ENCODE measurements at places on chromosomes 12 and 14. TPM values are rescaled to one million over a fixed set of nuclear protein-coding genes. Genes with fewer than 3 reads are reported as not detected.
A peak's percentile ranks its signal among the peaks of the same experiment; 100 is the strongest.

The CD27 gene
- total RNA-seq = 0.28 TPM

The PPM1H gene
- total RNA-seq = 36.1 TPM

The RIPK3 gene
- 0.39 TPM for total RNA-seq

- H3K27ac ChIP-seq = no peak overlapping the region
- DNase-seq = no peak
- H3K4me1 ChIP-seq = peaks cover 8% of the 10 kb centered on the region
- H3K36me3 ChIP-seq = no peaks in the 10 kb centered on the region
- H3K27me3 ChIP-seq = peaks cover 13% of the 10 kb centered on the region
- H3K4me3 ChIP-seq = peak overlapping the region; percentile 59
Measured at GRCh38 chr14:75428230-75429104, 645 bp downstream of the JDP2 start.

GRCh38 chr14:35301735-35302528, 9.8 kb downstream of the PSMA6 start:
- H3K27ac ChIP-seq = no peak overlapping the region
- no peaks in the 10 kb centered on the region for H3K27me3 ChIP-seq
- DNase-seq = no peak
- no peaks in the 10 kb centered on the region for H3K4me1 ChIP-seq
- no peaks in the 10 kb centered on the region for H3K36me3 ChIP-seq
- H3K4me3 ChIP-seq = no peak overlapping the region

DNA sequence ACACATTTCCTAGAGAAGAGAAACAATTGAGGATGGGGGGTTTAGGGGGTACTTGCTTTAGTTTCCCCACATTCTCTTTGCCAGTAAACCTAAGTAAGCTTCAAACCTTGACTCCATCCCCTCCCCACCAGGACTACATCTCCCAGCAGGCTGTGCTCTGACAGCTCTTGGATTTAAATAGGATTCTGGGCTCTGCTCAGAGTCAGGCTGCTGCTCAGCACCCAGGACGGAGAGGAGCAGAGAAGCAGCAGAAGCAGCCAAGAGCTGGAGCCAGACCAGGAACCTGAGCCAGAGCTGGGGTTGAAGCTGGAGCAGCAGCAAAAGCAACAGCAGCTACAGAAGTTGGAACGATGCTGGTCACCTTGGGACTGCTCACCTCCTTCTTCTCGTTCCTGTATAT, 20.6 kb downstream of the RDH12 start:
- no peak overlapping the region for H3K4me3 ChIP-seq
- H3K36me3 ChIP-seq = no peaks in the 10 kb centered on the region
- H3K27me3 ChIP-seq = no peaks in the 10 kb centered on the region
- no peak for DNase-seq
- no peaks in the 10 kb centered on the region for H3K4me1 ChIP-seq
- no peak overlapping the region for H3K27ac ChIP-seq

- peaks cover 17% of the 10 kb centered on the region for H3K4me1 ChIP-seq
- no peak overlapping the region for H3K27ac ChIP-seq
- H3K27me3 ChIP-seq = peaks cover 28% of the 10 kb centered on the region
- H3K36me3 ChIP-seq = no peaks in the 10 kb centered on the region
- DNase-seq = no peak
Measured at GRCh38 chr14:72801381-72801812, 92.5 kb downstream of the DPF3 start.

- no peaks in the 10 kb centered on the region for H3K27me3 ChIP-seq
- no peaks in the 10 kb centered on the region for H3K4me1 ChIP-seq
- no peak for DNase-seq
- H3K36me3 ChIP-seq = no peaks in the 10 kb centered on the region
Measured at GRCh38 chr12:113894697-113895096, 71.4 kb downstream of the RBM19 start.

DNA sequence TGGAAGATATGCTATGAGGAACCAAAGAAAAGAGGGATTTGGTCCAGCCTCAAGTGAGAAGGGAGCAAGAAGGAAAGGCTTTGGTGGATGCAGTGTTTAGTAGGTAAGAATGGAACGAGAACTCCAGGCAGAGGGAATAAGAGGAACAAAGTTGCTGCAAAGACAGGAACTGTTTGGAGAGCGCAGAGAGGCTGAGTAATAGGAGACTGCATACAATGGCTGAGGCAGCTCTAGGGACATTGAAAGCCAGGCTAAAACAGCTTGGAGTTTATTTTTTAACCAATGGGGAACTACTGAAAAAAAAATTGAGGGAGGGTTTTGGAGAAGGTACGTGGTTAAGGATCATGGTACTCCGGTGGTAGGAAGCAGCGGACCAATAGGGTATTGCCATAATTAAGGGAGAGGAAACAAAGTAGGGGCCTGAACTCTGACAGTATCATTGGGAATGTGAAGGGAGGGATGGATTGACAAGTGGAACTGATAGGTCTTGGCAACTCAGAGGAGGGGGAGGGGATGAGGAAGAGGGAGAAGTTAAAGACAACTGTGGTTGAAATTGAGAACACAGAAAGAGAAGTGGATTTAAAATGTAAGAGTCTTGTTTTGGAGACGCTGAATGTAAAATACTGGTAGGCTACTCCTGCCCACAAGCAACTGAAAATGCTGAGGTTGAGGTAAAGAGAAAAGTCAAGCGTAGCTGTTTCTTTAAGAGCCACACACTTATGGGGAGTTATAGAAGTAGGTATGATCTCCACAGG, 4.8 kb downstream of the ASCL4 start:
- no peak overlapping the region for H3K4me3 ChIP-seq
- peaks cover 36% of the 10 kb centered on the region for H3K27me3 ChIP-seq
- no peaks in the 10 kb centered on the region for H3K36me3 ChIP-seq
- no peak for DNase-seq
- H3K27ac ChIP-seq = no peak overlapping the region

Data from H1 (cell line).